ENCODE measurements at places on chromosomes 6 and 20.

DNA sequence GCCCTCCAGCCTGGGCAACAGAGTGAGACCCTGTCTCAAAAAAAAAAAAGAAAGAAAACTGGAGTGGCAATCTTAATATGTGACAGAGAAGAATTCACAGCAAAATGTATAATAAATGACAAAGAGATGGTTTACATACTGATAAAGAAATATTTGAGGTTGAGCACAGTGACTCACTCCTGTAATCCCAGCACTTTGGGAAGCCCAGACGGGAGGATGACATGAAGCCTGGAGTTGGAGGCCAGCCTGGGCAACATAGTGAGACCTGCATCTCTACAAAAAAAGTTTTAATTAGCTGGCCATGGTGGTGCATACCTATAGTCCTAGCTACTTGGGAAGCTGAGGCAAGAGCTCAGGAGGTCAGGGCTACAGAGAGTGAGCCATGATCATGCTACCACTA is 12.4 kb upstream of the DEFB118 start:
- DNase-seq = no peak

DNA sequence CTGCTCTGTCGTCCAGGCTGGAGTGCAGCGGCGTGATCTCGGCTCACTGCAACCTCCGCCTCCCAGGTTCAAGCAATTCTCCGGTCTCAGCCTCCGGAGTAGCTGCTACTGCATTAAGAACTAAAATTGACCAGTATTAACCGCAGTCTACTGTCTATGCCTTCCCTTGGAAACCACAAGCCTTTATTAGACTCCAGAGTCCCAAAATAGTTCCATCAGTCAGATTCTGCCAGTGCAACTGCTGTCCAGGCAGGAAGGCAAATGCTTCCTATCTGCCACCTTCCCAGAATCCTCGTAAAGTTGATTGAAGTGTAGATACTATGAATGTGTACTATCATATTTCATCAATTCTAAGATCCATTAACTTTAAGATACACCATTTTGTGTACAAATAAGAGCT is 16.7 kb downstream of the KAT14 start:
- no peak for DNase-seq

GRCh38 chr6:102799051-102799450 is 1405.5 kb downstream of the GRIK2 start:
- no peak for DNase-seq

- DNase-seq = no peak
Observed at GRCh38 chr6:144922120-144922722, 637.1 kb downstream of the UTRN start.

GRCh38 chr6:105282631-105283585 is 103.1 kb upstream of the POPDC3 start:
- no peak for DNase-seq

DNA sequence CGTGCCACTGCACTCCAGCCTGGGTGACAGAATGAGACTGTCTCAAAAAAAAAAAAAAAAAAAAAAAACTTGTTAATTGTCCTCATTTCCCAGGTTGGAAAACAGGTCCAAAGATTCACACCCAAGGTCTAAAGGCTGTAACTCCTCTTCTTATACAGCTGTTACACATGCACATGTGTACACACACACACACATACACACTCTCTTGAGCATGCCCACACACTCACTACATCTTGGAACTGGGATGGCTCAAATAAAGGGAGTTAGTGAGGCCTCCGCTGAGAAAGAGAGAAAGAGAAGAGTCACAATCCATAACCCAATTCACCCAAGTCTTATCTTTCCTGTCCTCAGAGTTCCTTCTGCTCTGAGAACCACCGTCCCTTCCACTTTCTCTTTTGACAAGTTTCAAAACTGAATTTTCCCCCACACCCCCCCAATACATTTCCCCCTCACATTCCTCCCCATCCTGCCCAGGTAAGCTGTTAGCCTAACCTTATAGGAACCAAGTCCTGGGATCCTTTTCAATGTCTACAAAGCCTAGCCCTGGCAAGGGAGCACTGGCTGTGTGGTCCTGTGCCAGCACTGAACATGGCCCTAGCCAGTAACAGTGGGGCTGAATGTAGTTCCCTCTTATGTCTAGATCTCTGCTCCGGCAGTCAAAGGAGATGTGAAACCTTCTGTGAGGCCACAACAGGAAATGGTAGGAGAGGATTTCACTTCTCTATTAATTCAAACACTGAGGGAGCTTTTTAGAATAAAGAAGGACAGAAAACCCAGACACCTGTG is 3.2 kb upstream of the HLA-DMB start:
- no peak for DNase-seq

GRCh38 chr6:11177271-11177670 is 55.2 kb downstream of the NEDD9 start:
- no peak for DNase-seq

DNA sequence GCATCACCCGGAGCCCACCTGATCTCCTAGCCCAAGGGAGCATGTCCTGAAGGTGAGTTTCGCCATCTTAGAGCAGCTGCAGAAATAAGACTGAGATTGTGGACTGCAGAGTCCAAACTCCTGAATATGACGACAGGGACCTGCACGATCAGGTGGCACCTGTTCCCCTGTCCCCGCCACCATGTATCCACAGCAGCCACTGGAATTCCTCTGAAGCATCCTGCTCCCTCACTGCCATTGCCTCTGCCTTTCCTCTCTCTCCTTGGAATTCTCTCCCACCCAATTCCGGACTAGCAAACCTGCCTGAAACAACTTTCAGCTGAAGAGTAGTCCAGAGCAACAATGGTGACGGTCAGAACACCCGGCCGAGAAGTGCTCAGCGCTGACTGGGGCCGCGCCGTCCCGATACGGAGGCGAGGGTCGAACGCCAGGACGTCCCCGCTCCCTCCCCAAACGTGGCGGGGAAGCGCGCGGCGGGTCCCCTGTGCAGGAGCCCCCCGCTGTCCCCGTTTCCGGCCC is 694 bp upstream of the FAM120B start:
- no peak for DNase-seq

- DNase-seq = no peak
Observed at GRCh38 chr6:168272415-168273325, 46.9 kb downstream of the DACT2 start.

GRCh38 chr20:24735263-24735662 is 213.8 kb upstream of the CST7 start:
- no peak for DNase-seq

DNA sequence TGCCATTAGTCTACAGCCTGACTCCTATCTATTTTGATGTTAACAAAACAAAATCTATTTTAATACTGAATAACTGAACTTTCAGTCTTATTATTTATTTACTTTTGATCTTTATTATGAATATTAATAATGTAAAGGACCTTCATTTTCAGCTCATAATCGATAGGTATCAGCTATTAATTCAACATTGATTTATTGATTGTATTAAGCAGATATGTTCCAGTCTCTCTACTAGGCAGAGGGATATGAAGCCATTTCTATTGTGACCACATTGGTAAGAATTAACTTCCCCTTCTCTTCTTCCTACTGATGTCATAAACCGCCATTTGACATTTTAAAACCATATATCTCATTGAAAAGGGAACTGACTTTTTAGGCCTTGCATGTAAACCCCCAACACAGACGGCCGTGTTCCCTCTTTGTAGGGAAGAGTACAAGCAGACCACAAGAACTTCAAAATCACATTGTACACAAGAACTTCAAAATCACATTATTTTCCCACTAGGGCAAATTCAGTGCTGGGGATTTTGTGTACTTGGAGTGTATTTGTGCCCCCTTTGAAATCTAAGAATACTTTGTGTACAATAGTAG is 69.5 kb upstream of the FABP7 start:
- no peak for DNase-seq
